ENCODE measurements at places on chromosomes 7 and 10. TPM values are rescaled to one million over a fixed set of nuclear protein-coding genes. Genes with fewer than 3 reads are reported as not detected.

PRLHR gene
- not detected for total RNA-seq

ARHGEF35 gene
- 1.6 TPM for total RNA-seq

APBB1IP gene
- 4.2 TPM for total RNA-seq

FGL2 gene
- total RNA-seq: 32.4 TPM
